ENCODE measurements at places on chromosomes 3 and 15.

DNA sequence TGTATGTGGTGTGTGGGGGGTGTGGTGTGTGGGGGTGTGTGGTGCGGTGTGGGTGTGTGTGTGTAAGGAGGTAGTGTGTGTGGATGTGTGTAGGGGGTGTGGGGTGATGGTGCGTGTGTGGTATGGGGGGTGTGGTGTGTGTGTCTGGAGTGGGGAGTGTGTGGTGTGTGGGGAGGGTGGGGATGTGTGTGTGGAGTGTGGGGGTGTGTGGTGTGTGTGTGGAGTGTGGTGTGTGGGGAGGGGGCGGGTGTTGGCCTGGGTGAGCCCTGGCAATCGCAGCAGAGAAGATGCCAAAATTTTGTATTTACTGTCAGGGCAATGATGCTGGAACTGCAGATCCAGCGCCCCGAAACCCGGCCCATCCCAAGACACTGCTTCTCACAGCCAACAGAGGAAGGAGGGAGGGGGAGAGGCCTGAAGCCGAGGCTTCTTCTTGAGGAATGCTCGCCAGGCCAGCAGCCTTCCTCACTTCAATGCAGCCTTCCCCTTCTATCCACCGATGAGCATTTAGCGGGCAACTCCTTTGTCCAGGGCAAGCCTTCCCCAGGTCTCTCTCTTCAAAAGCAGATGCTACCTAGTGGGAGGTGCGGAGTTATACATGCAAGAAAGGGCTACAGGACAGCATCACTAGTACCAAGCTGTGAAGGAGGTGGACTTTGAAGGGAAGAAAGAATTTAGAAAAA, 11.9 kb upstream of the SRP14 start:
- peak; percentile 64 for DNase-seq

DNA sequence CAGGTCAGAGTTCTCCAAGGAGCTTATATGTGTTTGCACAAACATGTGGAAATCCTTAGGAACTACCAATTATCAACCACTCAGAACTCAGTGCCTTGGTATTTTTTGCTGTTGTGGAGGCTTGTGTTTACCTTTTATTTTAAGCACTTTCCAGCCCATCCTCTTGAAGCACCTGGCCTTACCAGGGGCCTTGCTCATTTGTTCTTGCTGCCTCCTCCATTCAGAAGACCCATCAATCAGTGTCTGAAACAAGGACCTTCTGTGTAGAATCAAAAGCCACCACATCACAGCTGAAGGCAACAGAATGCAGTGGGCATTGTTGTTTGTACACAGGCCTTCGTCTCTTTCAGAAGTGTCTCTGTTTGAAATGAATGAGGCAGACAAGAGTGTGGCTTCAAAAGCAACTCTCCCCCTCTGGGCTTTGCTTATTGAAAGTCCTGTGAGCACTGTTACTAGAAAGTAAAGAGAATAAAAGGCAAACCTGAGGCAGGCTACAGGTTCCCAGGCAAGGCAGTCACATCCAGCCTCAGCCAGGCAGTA, 24.5 kb upstream of the LIPC start:
- no peak for DNase-seq

DNA sequence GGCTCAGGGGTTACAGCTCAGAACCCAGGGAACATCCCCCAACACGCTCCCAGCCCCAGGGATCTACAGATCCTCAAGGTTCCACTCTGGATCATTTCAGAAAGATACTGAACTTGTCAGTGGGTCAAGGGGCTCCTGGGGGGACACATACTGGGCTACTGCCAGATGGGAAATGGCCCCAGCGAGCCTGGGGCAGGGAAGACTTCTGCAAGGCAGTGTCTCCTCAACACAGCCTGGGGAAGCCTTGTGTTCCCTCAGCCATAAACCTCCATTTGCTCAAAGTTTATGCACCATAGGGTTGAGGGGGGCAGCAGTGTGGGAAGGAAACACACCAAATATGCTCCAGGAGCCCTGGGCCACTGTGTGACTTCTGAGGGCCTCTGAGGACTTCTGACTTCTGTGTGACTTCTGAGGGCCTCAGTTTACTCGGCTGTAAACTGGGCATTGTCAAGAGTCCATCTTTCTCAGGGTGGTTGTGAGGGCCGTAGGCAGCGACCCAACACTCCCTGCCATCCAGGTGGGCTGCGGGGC, 58.4 kb downstream of the IQSEC1 start:
- DNase-seq = no peak

DNA sequence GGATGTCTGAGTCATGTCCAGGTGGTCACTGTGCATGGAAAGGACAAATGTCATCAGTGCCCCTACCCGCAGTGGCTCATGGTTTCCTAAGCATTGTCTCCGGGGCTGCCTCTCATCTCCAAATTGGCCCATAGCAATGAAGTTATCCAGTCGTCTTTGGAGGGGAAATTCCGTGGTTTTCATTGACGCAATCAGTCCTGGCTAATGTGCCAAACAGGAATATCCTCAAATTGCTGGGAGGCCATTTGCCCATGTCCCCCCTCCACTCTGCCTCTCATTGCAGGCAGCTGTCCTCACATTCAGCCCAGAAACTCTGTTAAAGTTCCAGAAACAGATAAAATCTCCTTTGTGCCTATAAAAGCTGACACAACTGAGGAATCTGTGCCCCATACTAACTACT, 81.6 kb downstream of the MCTP2 start:
- DNase-seq = no peak

- no peak for DNase-seq
Observed at GRCh38 chr3:178182337-178182779, 353.9 kb upstream of the KCNMB2 start.

DNA sequence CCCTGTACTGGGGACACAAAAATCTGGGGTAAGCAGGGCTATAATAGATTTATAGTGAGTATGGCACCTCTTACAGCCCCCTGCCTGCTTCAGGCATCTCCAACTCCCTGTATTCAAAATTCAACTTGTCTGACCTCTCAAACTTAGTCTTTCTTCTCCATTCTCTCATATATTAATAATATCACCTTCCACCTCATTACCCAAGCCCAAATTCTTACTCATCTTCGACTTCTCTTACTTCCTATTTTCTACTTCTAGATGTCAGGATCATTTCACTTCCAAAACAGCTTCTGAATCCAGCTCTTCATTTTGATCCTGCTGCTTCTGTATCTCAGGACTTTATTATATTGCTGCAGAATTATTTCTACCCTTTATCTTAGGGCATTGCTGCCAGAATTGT, 290.7 kb downstream of the CHST2 start:
- no peak for DNase-seq

- no peak for DNase-seq
Observed at GRCh38 chr15:29490747-29491471, 221.3 kb upstream of the NSMCE3 start.

DNA sequence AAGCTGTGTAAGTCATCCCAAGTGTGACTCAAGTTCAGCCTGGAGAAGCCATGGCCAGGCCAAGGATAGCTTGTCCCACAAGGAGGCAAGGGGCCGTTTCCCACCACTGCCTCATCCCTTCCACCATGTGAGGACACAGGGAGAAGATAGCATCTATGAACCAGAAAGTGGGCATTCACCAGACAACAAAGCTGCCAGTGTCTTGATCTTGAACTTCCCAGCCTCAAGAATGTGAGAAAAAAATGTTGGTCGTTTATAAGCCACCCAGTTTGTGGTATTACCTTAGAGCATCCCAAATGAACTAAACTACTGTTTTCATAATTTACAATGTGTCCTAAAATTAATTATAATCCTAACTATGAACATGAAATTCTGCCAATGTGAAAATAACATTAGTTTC, 930.8 kb upstream of the CFAP20DC start:
- no peak for DNase-seq

DNA sequence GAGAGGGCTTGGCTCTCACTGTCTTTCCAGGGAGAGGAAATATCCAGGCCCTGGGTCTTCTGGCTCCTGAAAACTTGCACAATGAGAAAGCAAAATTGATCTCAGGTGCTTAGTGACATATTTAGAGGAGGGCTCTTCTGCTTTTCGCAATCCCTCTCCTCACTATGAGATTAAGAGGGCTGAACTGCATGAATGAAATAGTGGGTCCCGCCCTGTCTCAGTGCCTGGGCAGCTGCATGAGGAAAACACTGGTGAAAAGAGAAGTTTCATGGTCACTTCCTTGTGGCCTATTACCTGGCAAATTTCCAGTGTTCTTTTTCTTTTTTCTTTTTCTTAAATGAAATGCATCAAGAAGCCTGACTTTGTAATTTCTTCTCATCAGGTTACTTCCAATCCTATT, 73.5 kb downstream of the TRAK1 start:
- no peak for DNase-seq

DNA sequence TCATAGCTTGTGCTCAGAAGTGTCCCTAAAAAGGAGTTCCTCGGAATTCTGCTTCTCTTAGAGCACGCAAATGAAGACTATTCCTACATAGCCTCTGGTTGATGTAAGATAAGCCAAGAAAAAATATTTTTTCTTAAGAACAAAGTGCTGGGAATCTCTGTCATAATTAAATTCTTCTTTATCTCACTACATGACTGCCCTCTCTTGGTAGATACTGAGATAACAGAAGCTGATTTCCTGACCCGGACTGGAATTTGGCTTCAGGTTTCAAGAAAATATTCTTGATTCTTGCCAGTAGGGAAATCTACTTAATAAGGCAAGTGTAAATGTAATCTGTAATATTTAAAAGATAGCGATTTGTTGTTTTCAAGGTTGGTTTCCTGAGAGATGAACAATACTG, 31.3 kb upstream of the SETMAR start:
- DNase-seq = peak; percentile 39

DNA sequence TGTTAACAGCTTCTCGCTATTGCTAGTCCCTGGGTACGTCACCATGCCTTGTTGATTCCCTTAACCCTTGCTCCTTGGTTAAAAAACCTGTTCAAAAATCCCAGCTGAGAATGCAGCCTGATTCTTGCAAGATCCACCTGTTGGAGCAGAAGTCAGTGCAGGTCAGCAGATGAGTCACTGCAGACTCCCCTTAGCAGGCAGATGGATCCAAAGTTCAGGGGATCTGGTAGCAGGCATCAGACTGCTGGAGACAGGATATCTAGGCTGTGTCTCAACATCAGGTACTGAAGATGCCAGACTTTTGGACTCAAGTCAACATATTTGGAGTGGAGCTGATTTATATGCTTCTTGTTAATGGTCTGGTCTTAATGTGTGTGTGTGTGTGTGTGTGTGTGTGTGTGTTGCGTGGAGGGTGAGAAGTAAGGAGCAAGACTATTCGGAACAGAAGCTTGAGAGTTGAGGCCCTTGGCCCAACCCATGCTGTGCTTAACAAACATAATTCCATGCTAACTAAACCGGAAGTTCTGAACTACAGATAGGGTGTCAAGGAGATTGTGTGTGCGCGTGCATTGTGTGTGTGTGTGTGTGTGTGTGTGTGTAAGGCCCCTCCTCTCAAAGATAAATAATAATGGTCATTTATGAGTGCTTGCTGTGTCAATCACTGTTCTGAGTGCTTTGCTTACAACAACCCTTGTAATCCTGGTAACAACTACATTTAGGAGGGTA, 1.0 kb upstream of the C3orf52 start:
- no peak for DNase-seq

GRCh38 chr3:60217156-60217911, 1033.9 kb downstream of the FHIT start:
- peak; percentile 32 for DNase-seq

DNA sequence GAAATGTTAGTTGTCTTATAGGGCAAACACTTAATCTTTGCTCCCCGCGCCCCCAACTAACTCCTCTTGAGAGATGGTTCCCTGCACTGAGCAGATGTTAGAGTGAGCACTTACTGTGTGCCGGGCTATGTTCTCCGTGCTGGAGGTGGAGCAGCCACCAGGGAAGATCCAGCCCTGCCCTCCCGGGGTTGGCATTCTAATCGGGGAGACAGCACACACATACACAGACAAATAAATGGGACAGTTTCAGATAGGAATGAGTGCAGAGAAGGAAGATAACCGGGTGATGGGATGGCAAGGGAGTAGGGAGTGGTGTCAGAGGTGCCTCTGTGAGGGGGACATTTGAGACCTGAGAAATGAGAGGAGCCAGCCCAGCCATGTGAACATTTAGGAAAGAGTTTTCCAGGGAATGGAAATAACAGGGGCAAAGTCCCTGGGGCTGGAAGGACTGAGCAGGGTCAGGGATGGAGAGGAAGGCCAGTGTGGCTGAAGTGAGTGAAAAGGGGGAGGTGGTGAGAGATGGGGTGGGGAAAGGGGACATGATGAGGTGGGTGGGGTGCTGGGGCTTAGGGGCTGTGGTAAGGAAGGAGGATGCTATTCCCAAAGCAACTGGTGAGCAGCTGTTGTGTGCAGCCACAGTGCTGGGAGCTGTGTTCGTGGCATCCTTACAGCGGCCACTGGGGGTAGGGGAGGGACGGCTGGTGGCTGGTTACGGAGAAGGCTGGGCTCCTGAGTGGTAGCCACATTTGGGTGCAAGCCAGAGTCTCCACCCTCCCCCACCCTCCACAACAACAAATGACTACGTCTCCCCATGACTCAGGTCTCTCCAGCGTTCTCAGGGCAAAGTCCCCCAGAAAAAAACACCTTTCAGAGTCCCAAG, 15.4 kb upstream of the FGD5 start:
- peak; percentile 47 for DNase-seq

GRCh38 chr3:105580296-105580965, 213.7 kb downstream of the ALCAM start:
- no peak for DNase-seq

GRCh38 chr15:59616379-59616778, 4.8 kb downstream of the GCNT3 start:
- peak; percentile 48 for DNase-seq

DNA sequence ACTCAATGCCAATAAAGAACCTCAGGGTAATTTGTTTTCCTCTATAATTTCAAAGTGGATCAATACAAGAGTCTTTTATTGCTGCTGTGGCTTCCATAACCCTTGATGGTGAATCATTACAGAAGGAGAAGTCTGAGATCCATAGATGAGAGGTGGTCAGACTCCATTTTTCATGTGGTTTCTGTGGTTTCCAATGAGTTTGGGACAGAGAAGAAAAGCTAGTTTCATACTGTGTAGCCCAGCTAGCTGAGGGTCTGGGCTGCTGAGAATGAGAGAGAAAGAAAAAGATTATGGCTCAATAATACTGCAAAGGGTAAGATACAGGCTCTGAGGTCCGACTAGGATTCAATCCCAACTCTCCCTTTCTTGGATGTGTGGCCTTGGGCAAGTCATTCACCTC, 180.6 kb upstream of the LRRN1 start:
- DNase-seq = no peak

GRCh38 chr3:155704061-155704460, 40.8 kb downstream of the PLCH1 start:
- no peak for DNase-seq

DNA sequence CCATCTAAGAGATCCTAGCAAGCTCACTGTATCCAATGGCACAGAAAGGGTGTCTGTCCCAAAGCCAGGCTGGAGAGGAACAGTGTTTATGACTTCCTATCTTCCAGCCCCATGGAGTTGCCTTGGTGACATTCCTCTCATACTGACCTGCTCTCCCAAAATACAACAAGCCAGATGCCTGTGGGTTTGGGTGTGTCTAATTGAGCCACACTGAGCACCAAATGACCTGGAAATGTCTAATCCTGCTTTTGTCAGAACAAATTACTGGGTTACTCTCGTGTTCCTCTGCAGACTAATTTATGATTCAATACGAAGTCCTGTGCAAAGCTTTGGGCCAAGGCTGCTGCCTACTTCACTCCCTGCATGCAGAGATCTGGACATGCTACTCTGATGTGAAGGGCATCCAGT, 98.1 kb upstream of the STRIT1 start:
- DNase-seq = no peak

All from iPS-NIHi11 (cell line).